ENCODE measurements at places on chromosomes 3 and 15.

- no peak for DNase-seq
Observed at GRCh38 chr15:50119063-50120040, at the start of gene ATP8B4. Gene ATP8B4 (minus strand): TSS chr15:50119233. CDS start chr15:50106966, 12,267 bp downstream.

- no peak for DNase-seq
Observed at GRCh38 chr3:158663246-158663645, 9.2 kb downstream of the LXN start.

DNA sequence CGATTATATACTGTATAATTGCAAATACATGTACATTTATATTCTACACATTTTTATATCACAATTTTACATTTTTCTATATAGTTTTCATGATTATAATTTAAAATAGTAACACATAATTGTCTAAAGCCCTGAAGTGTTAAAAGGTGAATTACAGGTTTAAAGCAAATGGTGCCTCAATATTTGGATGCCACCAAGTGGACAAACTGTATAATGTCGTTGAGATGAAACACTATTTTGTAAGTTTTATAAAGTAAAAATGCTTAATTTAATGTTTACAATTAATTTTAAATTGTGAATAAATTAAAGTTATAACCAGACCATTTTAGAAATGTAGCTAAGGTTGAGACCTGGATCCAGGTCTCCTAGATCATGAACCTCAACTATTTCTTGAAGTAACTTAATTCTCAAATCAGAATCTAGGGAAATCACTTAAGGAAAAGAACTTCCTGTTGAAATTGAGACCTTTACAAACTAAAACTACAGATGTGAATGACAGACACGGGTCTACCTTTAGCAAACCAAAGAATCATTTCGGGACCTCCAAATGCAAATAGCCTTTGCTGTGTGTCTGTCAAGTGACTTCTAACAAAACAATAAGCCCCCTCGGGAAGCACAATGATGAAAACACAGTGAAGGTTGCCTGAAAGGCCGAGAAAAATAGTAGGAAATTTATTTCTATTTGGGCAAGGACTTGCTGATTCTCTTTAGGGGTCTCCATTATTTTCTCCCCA is 37.8 kb downstream of the EHHADH start:
- no peak for DNase-seq

- no peak for DNase-seq
Observed at GRCh38 chr3:177889161-177889560, 647.1 kb upstream of the KCNMB2 start.

- no peak for DNase-seq
Observed at GRCh38 chr3:156964577-156964976, 138.4 kb downstream of the LEKR1 start.

- no peak for DNase-seq
Observed at GRCh38 chr3:106332129-106332528, 463.3 kb upstream of the CBLB start.

Measured in mesenteric fat pad (tissue), 1 donor.